ENCODE measurements at places on chromosomes 16 and 17.

DNA sequence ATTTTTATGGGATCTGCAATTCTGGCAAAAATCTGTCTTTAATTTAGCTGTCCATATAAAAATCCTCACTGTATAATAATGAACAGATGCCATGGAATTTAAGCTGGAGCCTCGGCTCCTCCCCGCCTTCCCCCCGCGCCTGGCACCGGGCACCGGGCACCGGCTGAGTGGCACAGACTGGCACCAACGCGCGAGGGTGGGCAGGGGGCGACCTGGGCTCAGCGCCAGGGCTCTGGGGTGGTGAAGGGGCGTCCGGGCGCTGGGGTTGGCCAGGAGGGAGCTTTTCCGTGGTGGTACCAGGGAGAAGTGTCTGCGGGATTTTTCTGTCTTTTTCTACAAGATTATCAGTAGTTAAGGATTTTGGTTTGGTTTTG lies 9.1 kb downstream of the NEUROD2 start:
- DNase-seq: no peak

DNA sequence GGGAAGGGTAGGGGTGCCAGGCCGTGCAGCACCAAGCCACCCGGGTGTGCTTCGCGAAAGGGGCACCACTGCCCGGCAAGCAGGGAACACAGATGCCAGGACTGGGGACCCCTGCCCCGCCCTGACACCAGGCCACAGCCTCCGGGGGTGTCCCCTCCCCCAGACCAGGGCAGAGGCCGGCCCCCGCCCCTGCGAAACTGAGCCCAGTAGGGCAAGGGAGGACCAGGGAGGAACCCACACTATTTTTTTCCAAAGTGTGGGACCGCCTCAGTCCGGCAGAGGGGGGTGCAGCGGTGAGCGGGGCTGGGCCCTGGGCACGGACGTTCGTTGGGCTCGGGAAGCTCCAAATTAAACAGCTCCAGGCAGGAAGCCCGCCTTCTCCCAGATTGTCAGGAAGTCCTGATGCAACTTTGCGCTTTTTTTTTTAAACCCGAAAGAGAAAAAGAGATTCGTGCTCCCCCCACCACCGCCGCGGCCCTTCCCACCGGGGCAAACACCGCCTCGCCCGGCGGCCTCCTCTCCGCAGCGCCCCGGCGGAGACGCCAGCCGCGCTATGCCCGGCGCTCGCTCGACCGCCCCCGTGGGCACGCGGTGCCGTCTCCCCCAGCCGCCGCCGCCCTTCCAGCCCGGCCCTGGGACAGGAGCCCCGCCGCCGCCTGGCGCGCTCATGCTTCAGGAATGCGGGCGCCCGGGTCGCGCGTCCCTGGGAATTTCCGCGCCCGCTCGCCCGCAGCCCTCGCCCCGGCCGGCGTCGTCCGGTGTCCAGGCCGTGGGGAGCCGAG lies 755 bp downstream of the PIEZO1 start:
- peak; percentile 57 for DNase-seq

- peak; percentile 79 for DNase-seq
Observed at GRCh38 chr16:53881371-53881770, 177.4 kb downstream of the FTO start.

DNA sequence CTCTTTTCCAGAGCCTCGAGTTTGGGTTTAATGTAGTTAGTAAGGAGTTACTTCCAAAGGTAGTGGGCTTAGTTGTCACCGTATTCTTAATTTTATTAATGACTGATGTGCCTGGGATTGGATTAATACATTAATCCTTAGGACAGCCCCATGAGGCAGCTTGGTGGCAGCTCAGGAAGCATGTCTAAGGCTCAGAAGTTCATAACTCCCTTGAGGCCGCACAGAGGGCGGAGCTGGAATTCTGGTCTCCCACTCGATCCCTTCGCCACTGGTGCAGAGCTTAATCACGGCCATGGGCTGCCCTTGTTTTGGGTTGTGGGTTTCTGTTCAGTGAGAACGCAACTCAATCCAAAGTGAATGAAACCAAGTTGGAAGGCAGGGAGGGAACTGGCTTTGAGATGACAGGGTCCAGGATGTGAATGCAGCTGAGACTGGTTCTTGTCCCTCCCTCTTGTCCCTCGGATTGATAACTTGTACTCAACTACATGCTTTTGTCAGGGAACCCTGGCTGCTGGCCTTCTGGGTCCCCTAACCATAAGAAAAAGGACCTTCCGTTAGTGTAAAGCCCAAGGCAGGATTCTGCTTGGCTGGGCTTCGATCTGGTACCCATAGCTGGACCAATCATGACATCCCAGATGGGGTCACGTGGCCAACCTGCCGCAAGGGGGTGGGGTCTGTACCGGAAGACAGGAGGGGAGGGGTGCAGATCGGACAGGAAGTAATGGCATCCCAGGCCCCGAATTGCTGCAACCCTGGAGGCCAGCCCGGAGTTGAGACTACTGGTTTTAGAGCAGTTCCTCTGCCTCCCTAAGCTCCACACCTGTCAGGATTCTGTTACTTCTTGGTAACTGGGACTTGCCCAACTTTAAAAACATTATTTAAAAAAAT lies 45.4 kb downstream of the SNX20 start:
- DNase-seq: no peak

DNA sequence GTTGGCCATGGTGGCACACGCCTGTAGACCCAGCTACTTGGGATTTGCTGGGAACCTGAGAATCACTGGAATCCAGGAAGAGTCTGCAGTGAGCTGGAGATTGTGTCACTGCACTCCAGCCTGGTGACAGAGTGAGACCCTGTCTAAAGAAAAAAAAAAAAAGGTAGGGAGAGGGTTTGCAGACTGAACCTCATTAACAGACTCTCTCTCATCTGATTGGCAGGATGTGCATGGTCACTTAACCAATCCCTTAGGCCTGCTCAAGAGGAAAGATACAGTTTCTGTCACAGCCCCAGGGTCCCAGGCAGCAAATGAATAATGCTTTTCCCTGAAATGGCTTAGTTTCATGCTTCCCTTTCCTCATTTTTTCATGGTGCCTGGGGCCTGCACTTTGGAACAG lies 160.5 kb upstream of the KCNJ16 start:
- no peak for DNase-seq

GRCh38 chr16:23786964-23787561 lies 32.2 kb downstream of the CHP2 start:
- DNase-seq: no peak

- no peak for DNase-seq
Observed at GRCh38 chr16:81810361-81810760, 31.3 kb downstream of the PLCG2 start.

- DNase-seq: no peak
Observed at GRCh38 chr16:11688520-11688886, 20.2 kb downstream of the SNN start.

- no peak for DNase-seq
Observed at GRCh38 chr17:80072410-80072809, 29.0 kb upstream of the GAA start.

DNA sequence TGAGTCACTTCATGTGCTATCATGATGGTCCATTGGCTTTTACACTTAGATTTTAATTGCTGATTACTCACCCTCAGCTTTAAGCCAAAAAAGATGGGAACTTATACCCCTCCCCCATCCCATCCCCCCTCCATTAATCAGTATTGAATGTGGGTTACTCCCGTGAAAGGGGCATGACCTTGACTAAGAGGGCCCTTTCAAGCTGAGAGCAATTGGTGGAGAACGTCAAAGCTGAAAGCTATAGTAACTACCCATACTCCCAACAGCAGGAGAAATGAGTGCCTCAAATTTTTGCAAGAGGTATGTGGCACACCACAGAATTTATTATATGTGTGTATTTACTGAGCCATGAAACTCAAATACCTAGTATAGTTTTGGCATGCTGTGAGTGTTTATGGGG lies 99.7 kb upstream of the CDH8 start:
- DNase-seq: no peak

DNA sequence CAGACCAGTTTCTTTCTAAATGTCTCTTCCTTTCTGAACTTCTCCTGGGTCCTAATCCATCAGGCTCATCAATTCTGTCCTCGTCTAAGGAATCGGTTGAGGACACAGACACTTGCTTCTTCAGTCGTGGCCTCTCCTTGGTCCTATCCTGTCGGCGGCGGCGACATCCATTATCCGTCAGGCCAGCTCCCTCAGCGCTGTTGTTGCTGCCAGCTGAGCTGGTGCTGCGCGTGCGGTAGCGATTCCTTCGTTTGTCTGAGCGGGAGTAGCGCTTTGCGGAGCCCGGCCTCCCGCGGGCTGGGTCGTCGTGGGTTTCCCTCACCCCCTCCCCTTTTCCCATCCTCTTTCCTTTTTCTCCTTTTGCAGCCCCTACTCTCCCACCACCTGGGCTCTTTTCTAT lies 3.8 kb downstream of the SMG6 start:
- DNase-seq: no peak

DNA sequence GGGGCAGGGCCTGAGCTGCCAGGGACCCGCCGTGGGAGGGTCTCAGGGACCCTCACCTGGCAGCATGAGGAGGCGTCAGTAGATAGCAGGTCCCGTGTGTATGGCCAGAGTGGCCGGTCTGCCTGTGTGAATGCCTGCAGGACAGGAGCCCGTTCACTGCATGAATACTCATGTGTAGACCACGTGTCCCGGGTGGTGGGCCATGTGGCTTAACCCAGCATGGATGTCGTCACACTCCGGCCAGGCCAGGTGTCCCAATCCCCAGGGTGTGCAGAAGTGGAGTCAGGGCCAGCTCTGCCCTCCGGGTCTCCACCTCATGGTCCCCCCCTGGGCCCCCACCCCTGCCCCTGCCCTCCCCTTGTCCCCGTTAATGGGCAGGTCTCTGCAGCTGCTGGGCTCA lies 53.7 kb downstream of the BAHCC1 start:
- no peak for DNase-seq

DNA sequence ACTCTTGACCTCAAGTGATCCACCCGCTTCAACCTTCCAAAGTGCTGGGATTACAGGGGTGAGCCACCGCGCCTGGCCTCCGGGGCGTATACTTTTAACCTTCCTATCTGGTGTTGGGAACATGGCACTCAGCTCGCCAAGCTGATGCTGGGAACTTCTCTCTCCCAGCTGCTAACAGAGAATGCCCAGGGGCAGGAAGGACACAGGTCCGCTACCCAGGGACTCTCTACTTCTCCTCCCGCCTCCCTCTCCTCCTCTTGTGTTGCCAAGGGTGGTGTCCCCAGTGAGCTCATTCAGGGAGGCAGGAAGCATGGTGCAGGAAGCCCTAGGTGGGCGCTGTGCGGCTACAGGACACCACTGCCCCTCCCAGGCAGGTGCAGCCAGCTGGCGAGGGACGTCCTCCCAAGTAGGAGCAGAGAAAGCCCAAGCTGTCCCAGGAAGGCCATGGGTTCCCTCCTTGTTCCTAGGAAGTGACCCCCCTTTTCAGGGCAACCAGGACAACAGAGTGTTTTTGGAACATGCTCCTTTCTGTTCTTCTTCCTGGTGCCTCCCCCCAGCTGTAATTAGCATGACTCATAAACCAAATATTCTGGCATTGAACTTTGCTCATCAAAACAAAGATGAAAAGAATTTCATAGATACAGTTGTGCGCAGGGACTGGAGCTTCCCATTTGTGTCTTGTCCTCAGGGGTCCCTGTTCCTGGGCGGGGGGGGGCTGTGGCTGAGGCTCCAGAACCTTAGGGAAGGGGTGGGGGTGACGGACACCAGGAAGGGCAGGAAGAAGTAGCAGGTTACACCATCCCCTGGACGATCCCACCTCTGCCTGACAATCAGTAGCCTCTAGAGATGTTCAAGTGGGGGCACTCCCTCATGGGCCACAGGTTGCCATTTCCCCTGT lies 2.7 kb downstream of the C1QTNF1 start:
- peak; percentile 95 for DNase-seq

DNA sequence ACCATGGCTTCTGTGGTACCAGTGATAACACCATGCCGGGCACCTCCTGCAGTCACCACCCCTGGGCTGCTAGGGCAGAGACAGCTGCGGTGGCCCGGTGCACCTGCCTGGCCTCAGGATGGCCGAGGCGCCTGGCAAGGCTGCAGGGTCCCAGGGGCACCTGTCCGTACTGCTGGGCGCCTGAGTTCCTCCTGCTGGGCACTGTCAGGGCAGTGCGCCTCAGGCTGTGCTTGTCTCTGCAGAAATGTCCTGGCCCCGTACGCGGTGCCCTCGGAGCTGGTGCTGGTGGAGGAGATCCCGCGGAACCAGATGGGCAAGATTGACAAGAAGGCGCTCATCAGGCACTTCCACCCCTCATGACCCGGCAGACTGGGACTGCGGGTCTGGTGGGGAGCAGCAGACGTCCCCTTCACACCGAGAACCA lies 17.7 kb upstream of the CDH15 start:
- peak; percentile 56 for DNase-seq

- peak; percentile 93 for DNase-seq
Observed at GRCh38 chr17:4945176-4945943, 3.0 kb downstream of the PFN1 start.

DNA sequence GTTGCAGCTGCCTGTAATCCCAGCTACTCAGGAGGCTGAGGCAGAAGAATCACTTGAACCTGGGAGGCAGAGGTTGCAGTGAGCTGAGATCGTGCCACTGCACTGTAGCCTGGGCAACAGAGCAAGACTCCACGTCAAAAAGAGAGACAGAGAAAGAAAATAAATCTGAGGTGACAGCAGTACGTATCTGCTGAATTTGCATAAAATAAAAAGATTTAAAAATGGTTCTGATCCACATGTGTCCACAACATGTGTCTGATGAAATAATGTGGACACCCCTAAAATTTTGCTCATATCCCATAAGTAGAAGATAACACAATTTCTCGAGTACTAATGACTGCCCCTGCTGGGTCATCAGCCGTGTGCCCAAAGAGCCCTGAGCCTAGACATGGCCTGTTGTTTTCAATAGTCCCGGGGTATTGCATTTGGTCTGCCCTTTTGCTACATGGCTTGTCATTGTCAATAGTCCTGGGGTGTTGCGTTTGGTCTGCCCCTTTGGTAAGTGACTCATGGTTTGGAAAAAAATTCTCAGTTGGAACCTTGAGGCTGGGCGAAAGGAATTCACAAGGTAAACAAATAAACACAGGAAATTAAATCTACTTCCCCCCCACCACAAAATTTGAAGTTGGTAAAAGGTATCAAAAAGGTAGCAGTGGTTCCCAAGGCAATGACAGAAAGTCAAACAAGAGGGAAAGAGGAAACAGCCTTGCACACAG lies 434.6 kb upstream of the MAF start:
- no peak for DNase-seq

DNA sequence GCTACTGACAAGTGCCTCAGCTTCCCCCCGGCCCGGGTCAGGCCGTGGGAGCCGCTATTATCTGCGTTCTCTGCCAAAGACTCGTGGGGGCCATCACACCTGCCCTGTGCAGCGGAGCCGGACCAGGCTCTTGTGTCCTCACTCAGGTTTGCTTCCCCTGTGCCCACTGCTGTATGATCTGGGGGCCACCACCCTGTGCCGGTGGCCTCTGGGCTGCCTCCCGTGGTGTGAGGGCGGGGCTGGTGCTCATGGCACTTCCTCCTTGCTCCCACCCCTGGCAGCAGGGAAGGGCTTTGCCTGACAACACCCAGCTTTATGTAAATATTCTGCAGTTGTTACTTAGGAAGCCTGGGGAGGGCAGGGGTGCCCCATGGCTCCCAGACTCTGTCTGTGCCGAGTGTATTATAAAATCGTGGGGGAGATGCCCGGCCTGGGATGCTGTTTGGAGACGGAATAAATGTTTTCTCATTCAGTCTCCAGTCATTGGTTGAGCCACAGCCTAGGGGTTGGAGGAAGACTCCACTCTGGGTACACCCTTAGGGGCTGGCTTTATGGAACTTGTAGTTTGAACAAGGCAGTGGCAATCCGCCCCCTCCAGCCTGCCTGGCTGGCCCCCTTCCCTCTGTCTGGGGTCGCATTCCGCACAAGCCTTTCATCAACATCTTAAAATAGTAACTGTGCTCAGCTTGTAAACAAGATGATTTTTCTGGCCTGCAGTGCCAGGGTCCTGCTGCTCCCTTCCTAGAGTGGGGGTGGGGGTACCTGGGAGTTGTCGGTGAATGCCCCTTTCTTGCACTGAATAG lies 4.1 kb downstream of the SYNGR2 start:
- DNase-seq: no peak

- DNase-seq: no peak
Observed at GRCh38 chr16:49463529-49463928, 89.9 kb downstream of the C16orf78 start.

All from PC-3 (cell line).